ENCODE measurements at places on chromosomes 7 and 10.

DNA sequence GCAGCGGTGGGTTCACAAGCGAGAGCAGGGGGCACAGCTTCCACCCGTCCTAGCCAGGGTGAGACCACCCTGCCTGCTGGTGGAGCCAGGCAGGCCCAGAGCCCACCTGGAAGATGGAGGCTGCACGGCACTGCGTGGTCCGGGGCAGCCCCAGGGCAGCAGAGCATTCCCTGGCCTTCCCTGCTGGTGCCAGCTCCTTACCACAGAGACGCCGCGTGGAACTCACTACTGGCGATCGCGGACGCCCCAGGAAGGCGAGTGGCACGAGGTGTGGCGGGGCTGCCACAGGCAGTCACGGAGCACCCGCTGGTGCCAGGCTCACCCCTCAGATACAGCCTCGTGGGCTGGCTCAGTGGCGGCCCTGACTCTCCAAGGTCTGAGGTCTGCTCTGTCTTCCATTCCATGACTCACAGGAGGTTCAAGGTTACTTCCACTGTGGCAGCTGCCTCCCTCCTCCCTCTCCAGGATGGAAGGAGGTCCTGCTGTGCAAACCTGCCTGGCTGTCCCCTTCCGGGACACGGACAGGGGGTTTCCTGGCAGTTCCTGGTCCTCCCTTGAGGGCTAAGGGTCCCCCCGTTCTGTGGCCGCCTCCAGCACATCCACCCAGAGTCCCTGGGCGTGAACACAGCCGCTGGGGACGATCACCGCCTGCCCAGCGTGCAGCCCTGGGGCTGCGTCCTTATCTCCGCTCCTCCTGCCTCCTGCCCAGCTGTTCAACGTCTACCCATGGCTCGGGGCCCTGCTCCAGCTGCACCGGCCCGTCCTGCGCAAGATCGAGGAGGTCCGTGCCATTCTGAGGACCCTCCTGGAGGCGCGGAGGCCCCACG lies 3.1 kb downstream of the CYP2W1 start:
- no peak for DNase-seq

DNA sequence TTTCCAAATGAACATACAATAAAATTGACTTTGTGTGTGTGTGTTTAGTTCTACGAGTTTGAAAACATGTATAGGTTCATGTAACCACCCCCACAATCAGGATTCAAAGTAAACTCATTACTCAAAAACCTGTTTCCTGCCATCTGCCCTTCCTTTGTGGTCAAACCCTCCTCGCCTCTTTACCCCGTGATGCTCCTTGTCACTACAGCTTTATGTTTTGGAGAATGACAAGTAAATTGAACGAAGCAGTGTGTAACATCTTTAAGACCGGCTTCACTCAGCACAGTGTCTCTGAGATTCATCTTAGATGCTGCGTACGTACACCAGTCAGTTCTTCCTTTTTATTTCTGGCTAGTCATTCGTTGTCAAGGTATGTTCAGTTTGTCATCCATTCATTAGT lies 54.6 kb upstream of the MKI67 start:
- no peak for DNase-seq

DNA sequence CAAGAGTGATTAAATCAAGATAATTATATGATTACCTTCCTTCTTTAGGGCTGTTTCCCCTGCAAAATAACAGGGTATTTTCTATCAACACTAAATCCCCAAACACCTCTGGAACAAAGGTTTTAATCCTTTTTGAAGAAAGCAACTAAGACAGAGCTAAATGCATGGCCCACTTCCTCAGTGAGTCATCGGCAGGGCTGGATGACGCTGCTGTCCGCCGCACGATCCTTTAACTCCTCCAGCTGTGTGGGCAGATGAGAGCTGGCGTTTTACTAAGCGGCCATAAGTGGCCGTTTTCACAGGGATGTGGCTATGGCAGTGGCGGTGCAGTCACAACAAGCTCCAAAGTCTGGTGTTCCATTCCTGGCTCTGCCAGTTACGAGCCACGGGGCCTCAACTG lies 76.0 kb upstream of the C1QL3 start:
- DNase-seq: no peak

DNA sequence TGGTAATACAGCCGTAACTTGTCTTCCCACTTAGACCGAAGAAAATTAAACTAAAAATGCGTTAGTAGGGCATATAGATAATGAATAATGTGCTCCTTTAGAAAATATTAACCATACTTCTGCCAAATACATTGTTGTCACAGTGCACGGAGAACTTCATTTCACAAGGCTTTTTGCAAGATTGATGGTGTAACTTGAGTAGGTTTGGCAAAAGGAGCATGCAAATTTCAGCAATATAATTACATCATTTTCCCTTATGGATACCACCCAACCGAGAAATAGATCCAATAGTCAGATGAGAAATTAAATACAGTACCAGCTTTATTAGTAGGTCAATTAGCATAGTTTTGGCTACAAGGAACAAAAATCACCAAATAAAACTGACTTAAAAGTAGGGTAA lies 792.6 kb upstream of the C7orf33 start:
- peak; percentile 58 for DNase-seq

GRCh38 chr10:8042721-8043568 lies 11.5 kb upstream of the GATA3 start:
- no peak for DNase-seq

DNA sequence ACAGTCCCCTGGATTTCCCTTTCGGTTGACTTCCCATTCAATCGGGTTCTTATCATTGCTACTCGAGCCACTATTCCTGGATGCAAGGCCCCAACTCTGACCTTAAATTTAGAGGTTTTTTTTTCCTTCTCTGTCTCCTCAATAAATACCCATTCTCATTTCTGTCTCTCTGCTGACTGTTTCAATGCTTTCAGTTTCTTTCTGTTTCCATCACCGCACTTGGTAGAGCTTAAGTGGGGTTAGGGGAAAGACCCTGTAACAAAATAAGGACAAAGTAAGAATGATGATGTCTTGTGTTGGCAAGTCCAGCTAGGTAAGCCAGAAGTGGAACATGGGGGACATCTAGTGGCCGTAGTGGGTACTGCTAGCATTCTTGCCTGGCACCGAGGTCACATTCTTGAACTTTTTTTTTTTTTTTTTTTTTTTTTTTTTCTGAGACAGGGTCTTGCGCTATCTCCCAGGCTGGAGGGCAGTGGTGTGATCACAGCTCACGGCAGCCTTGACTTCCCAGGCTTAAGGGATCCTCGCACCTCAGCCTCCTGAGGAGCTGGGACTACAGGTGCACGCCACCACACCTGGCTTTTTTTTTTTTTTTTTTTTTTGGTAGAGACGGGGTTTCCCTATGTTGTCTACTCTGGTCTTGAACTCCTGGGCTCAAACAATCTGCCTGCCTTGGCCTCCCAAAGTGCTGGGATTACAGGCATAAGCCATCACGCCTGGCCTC lies 40.3 kb downstream of the ZC3HC1 start:
- peak; percentile 14 for DNase-seq

- no peak for DNase-seq
Observed at GRCh38 chr7:83738291-83738835, 89.4 kb upstream of the SEMA3E start.

DNA sequence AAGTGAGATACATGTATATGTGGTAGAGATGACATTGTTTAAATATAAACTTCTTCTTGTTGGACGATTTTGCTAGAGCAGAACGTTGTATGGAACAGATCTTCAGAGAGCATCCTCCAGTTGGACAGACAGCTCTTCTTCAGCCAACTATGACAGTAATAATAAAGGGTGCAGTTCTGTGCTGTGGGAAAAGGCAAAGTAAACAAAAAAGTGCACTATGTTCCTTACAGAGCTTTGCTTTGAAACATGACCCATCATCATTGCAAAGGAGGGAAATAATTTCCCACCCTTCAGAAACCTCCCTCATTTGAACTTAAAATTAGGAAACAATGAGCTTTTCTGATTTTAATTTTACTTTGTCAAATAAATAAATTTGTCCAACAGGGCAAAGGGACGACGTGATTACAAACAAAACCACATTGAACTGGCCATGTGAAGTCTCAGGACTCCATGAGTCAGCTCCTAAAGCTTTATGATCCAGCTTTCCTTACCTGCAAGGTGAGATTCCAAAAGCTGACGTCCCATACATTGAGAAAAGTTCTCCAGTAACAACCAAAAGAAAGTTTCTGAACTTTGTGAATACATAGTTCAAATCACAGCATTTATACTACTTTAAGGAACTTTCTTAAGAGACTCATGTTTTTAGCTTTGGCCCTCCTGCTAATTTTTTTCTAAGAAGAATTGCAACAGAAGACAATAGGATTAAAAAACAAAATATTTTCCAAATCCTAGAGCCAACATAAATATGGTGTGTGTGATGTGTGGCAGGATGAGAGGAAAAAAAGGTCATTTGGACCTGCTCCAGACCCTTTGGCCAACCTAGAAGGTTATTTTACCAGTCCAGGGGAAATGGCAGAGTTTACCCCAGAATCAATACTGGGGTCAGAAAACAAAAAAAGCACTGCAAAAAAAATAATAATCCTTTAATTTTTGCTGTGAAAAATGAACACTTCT lies 565.4 kb upstream of the NRP1 start:
- DNase-seq: no peak

- no peak for DNase-seq
Observed at GRCh38 chr10:18044976-18045720, 93.4 kb downstream of the SLC39A12 start.

GRCh38 chr7:28481091-28481926 lies 69.0 kb downstream of the CREB5 start:
- DNase-seq: no peak

DNA sequence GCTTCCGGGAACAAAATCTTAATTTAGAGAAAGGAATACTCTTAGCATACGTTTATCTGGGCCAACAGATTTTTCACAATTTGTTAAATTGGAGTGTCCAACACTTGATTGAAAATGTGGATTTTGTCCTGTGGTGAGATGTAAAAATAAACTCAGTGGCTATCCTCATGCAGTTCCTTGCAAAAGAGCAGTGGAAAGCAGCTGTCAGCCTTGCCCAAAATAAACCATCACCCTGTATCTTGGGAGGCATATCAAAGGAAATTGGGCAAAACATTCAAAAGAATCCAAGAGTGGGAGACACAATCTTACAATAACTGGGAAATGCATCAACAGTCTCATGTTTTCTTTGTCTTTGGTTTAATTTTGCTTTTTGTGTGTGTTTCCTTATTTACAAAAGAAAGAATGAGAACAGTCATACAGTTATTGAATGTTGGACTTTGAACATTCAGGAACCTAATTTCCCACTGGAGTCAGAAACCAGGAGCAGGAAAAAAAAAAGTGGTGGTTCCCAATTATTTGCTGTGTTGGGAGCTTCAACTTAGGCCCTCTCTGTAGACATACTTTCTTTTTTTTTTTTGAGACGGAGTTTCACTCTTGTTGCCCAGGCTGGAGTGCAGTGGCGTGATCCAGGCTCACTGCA lies 44.4 kb upstream of the DGKI start:
- no peak for DNase-seq

GRCh38 chr10:19918794-19919193 lies 102.6 kb downstream of the PLXDC2 start:
- DNase-seq: no peak

DNA sequence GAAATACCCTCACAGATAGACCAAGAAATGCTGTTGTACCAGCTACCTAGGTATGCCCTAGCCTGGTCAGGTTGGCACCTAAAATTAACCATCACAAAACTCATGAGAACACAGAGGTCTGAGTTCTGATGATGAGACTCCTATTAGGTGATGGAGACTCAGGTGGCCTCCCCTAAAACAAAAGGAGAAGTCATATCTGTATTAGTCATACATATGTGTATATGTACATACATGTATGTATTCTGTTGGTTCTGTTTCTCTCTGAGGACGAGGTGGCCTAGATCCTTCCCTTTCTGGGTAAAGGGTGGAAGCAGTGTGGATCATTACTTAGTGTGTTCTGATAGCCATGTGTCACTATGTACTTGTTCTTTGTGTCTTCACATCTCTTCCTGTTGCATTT lies 207.2 kb upstream of the PRSS1 start:
- no peak for DNase-seq

GRCh38 chr10:47288236-47288635 lies 11.8 kb upstream of the GDF10 start:
- DNase-seq: no peak

GRCh38 chr7:13197501-13197900 lies 510.1 kb downstream of the ARL4A start:
- no peak for DNase-seq

DNA sequence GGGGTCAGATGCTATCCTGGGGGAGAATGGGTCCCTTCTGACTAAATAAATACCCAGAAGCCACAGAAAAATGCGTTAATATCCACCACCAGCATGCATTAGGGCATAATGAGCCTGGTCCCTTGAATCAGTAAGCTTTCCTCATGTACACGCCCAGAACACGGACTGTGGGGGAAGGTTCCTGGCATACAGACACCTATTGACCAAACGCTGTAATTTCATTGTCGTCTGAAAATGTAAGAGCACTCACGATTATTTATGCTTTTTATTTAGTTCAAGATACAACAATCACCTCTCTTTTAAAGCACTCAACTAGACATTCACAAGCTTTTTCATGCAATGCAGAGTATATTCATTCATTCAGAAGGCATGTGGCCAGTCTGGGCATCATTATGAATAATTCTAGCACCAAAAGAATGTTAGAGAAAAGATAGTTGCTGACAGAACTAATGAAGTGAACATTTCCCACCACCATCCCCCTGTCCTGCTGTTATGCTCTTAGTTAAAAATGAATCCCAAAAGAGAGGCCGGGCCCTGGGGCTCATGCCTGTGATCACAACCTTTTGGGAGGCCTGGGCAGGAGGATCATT lies 101.0 kb downstream of the SVIL start:
- no peak for DNase-seq

DNA sequence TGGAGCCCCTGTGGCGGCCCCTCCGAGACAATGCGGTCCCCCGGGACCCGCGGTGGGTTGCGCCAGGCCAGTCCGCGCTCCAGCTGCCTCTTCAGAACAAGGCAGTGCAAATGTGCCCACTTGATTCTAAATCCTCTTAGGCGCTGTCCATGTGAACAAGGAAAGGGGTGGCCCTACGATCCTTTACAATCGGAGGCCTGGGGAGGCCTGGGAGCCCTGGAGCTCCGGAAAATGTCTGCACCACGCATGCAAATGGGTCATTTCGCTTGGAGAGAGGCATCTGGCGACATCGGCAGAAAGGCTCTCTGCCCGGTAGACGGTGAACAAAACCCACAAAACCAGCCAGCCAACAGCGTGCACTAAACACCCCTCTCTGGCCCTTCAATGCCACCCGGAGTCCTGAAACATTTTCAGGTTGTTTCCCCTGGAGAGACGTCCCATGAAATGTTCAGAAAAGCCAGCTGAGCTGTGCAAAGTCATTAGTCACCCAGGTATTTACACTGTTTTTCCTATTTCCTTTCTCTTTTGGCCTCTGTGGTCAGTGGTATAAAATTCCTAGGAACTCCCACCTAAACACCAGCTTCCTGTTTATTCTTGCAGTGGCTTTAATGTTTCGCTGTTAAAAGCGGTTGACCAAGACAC lies 102.8 kb upstream of the ZNF438 start:
- DNase-seq: no peak

Measured in NCI-H2171 (cell line).